ENCODE measurements at places on chromosomes 4 and X.

DNA sequence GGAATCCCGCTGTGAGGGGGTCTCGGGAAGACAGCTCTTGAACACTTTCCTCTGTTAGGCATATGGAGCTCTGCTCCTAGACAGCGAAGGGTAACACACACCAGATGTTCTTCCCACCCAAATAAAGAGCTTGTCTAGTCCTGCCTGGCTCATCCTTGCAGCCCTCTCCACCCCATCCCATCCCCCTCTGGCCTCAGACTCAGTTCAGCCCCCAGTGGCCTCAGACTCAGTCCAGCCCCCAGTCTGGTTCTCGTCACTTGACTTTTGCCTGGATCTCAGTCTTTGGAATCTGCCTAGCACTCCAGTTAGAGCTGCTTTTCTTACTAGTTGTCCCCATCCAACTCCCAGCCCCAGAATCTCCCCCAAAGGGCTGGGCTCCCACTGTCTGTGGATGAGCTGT, 14.9 kb downstream of the RAB33A start:
- no peak for DNase-seq

- no peak for DNase-seq
These were observed 216.3 kb downstream of the ADAMTS3 start for GRCh38 chr4:72352711-72353110.

GRCh38 chr4:120693816-120694215, 228.7 kb downstream of the PRDM5 start:
- DNase-seq, result no peak

GRCh38 chr4:124686279-124686678, 26.3 kb downstream of the ANKRD50 start:
- DNase-seq, result no peak

GRCh38 chr4:3864742-3865721, 98.8 kb downstream of the ADRA2C start:
- DNase-seq, result no peak

GRCh38 chr4:112302320-112303274, 5.4 kb downstream of the ALPK1 start:
- DNase-seq, result no peak

GRCh38 chrX:118751950-118752783, 24.8 kb downstream of the IL13RA1 start:
- no peak for DNase-seq

DNA sequence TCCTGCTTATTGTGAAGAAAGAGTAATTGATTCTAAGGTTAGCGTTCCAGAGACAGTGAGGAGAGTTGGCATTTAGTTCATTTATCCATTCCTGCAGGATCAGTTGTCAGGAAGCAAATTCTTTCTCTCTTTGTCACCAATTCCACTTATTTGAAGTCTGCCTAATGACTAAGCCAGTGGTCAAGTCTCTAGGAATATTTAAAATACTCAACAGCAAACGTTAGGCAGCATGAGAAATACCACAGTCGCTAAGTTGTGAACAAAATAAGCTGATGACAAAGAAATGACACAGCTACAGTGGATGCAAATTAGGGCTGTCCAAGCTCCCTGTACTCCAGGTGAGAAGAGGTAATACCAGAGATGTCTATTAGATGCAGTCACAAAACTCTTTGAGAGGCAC, 6.6 kb upstream of the MAGEB17 start:
- no peak for DNase-seq

DNA sequence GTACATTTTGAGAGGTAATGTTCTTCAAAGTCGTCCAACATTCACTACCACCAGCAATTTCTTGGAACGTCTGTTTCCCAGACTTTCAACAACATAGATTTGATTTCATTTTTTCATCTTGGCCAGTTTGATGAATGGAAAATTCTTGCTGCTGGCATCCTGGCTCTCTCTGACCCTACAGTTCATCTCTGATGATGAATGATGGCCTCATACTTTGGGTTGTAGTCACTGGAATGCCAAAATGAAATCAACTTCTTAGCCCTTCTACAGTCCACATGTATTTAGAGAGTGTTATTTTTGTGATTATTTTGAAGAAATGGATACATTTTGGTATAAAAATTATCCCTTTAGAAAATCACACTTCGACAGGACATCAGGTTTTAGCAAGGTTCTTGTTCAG, 8.8 kb downstream of the CHST7 start:
- DNase-seq, result no peak

Data from effector CD4-positive, alpha-beta T cell (primary cell).